Inflammatory macrophage treated with lipopolysaccharide for 1 hour (primary cell): ENCODE measurements at places on chromosomes 7 and 10.

- DNase-seq, result peak; percentile 71
Observed at GRCh38 chr7:43764807-43765491, 6.5 kb downstream of the BLVRA start.

GRCh38 chr10:28320799-28321198 lies 17.9 kb upstream of the MPP7 start:
- DNase-seq, result no peak

GRCh38 chr10:62738916-62739315 lies 65.6 kb upstream of the ADO start:
- no peak for DNase-seq

DNA sequence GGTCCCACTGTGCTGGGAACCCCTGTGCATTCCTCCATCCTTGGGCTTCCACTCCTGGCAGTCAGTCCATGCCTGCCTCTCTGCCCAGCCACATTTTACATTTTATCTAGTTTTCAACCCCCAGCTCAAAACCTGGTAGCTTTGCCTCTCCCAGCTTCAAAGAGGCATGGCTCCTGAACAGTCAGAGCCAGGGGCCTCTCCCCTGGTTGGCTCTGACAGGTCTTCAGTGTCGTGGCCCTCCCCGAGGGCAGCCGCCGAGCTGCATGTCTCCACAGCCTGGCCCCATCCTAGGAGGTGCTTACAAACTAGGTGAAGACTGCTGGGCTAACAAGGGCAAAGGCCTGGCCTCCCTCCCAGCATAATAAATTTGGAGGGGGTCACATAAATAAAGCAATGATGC lies 14.8 kb downstream of the COBL start:
- DNase-seq, result no peak

DNA sequence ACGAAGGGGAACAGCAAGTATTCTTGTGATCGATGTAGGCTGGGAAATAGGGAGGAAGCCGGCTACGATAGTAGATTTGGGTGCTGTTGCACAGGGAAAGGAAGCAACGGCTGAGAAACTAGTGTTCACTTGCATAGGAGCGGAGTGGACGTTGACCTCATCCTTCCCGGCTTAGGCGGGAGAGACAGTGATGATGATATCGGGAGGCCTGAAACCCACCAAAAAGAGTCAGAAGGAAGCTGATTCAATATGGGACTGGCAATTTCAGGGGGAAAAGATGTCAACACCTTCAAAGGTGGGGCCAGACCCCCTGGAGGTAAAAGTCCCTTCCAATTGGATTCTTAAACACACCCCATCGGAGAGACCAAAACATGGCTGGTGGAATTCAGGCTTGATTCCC lies 61.3 kb downstream of the CARD11 start:
- DNase-seq, result no peak

DNA sequence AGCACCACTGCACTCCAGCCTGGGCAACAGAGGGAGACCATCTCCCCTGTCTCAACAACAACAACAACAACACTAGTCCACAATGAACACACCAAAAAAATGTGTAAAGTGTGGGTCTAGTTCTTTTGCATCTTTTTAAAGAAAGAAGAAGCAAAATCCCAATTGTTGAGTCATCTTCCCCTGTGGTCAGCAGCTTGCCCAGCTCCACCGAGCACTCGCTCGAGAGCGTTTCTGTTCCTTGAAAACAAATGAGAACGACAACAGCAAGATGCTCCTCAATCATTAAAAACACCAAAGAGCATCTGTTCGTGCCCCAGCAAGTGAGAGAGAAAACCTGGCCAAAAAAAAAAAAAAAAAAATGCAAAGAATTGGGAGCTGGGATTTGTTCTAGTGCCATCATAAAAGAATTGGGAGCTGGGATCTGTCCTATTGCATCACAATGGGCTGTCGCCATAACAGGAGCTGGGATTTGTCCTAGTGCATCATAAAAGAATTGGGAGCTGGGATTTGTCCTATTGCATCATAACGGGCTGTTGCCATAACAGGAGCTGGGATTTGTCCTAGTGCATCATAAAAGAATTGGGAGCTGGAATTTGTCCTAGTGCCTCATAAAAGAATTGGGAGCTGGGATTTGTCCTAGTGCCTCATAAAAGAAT lies 118.1 kb downstream of the PTPRN2 start:
- DNase-seq, result peak; percentile 36

DNA sequence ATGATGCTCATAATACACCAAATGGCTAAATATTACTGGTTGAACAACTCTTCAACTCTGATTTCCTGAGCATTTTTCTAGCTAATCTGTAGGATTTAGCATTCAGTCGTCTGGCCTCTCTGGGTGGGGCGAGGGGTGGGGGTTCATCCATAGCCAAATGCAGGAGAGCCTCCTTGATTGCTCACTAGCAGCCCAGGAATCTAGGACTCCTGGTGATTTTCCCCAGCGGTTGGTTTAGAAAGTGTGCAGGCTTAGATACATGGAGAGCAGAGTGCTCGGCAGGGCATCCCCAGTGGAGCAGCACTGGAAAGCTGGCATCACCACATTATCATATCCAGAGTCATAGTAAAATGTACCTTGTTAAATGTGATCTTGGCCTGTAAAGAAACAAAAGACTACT lies 136.1 kb downstream of the DYNC1I1 start:
- DNase-seq, result no peak

DNA sequence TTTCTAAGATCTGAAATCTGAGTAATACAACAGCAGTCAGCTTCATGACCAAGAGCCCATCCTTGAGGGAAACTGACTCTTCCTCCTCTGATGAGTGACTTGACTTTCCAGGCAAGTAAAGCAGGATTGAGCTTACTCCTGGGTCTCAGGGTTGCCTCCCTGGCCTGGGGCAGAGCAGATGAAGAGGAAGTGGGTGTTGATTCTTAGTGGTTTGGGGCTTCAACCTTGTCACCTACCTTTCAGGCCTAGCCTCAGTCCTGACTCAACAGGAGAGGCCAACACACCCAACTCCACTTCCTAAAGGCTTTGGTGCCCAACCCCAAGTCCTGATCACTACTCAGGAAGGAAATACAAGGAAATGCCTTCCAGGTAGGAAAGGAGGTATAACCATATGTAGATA lies 54.1 kb downstream of the KCNMA1 start:
- no peak for DNase-seq

- DNase-seq, result no peak
Observed at GRCh38 chr10:59995862-59996261, 89.5 kb upstream of the CCDC6 start.

GRCh38 chr7:124856299-124856888 lies 73.2 kb downstream of the POT1 start:
- DNase-seq, result peak; percentile 23

GRCh38 chr7:8443576-8444467 lies 10.4 kb downstream of the NXPH1 start:
- DNase-seq, result no peak

- peak; percentile 99 for DNase-seq
Observed at GRCh38 chr10:69061305-69062161, 26.4 kb upstream of the SRGN start.

DNA sequence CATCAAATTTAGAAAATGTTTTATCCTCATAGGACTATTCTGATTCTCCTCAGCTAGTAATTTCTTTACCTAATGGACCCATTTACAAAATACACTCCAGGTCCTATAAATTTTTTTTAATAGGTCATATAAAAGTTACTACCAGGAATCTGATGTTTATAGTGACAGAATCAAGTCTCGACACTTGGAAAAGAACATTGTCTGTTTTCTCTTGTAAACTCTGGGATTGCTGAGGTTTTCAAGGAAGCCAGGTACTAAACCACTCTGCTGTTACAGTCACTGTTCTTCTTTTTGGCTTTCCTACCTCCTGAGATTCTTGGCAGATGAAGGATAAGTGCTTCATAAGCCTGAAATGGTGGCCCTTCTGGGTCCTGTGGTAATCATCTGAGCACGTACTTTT lies 493.1 kb downstream of the AUTS2 start:
- no peak for DNase-seq

GRCh38 chr7:25735674-25736242 lies 416.2 kb upstream of the NFE2L3 start:
- DNase-seq, result no peak

GRCh38 chr10:31758495-31758894 lies 170.1 kb downstream of the ARHGAP12 start:
- no peak for DNase-seq

GRCh38 chr7:16915405-16915804 lies 33.6 kb upstream of the AGR3 start:
- no peak for DNase-seq
